B cell (primary cell): ENCODE measurements at places on chromosomes 3 and 15. TPM values are rescaled to one million over a fixed set of nuclear protein-coding genes. Genes with fewer than 3 reads are reported as not detected.

EXD1 gene
- total RNA-seq, result not detected in 2 replicates

- DNase-seq, result no peak
These were observed 81.9 kb downstream of the NUP210 start for GRCh38 chr3:13338231-13338630.

DNA sequence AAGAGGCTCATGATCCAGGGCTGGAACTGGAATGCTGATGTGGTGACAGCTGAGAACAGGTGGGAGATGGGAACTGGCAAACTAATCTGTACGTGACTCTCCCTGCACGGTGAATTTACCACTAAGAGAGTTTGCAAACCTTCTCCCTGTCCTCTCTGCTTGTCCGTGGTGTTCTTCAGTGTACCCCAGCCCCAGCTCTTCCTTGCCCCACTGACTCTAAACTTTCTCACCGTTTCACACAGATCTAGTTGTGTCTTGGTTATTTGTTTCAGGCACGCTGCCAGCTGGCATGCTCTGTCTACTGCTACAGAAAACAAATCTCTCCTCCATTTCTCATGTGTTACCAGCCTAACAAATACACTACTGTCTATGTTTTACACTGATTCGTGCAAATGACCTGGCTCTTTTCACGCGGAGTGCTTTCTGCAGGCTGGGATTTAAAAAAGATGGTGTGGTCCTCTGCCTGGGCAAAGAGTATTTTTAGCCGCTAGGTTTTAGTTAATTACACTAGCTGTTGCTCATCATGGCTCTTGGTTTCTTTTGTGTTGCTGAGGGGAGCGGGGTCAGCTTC is 192.7 kb upstream of the LRIG1 start:
- no peak for DNase-seq

DNA sequence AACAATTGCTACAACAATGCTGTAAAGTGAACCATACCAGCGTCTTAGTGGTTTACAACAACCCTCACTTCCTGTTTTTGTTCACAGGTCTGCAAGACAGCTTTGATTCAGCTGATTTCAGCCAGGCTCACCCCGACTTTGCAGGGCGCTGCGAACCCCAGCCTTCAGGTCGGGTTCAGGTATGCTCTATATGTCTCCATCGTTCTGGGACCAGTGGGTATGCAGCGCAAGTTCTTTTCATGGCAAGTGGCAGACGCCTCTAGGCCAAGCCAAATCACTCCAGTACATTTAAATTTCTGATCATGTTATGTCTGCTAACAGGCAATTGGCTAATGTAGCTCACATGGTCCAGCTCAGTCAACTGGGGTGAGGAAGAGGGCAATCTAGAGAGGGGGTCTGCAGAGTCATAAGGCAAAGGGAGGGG is 52.4 kb upstream of the RGMA start:
- no peak for DNase-seq

- no peak for DNase-seq
These were observed 65.4 kb upstream of the ZNF148 start for GRCh38 chr3:125440559-125440955.

GRCh38 chr3:78754066-78754743 is 1013.6 kb downstream of the ROBO1 start:
- no peak for DNase-seq

PARP15 gene
- total RNA-seq, result 172 and 182 TPM in 2 replicates

DNA sequence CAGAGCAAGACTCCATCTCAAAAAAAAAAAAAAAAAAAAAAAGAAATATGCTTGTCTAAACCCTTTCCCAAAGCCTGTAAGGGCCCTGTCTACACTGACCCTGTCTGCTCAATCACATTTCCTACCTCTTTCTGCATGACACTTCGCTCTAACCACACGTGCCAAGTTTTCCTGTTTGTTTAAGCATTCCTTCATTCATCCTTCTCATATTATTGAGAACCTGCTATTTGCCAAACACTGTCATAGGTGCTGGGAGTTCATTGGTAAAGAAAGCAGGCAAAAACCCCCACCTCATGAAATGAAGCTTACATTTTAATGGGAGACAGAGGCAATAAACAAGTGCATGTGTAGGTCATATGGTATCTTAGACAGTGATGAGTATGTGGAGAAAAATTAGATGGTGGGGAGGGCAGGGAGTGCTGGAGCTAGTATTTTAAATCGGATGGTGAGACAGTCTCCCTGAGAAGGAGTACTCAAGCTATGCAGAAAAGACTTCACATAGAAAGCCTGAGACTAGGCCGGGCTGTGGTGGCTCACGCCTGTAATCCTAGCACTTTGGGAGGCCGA is 48.0 kb downstream of the B3GNT5 start:
- DNase-seq, result no peak

GRCh38 chr3:95939235-95939809 is 875.1 kb upstream of the EPHA6 start:
- DNase-seq, result no peak
